ENCODE measurements at places on chromosomes 3 and 15.
A peak's percentile ranks its signal among the peaks of the same experiment; 100 is the strongest.

GRCh38 chr15:43872416-43873020 lies 45.7 kb downstream of the WDR76 start:
- no peak for DNase-seq

DNA sequence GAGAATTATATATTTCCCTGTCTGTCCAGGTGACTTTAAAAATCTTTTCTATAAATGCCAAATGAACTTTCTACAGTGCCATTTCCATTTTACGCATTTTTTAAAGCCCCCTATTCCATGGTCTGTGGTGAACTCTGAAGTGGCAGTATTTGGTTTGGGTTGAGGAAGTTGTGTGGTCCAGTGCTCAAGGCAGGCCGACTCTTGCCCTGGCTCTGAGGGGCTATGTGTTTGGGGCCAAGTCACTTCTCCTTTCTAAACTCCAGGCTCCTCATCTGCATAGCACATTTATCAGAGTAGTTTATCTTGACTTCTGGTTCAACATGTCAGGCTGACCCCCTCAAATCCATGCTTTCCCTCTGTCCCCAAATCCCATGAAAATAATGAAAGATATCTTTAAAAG lies 14.1 kb downstream of the TTC21A start:
- DNase-seq: no peak

DNA sequence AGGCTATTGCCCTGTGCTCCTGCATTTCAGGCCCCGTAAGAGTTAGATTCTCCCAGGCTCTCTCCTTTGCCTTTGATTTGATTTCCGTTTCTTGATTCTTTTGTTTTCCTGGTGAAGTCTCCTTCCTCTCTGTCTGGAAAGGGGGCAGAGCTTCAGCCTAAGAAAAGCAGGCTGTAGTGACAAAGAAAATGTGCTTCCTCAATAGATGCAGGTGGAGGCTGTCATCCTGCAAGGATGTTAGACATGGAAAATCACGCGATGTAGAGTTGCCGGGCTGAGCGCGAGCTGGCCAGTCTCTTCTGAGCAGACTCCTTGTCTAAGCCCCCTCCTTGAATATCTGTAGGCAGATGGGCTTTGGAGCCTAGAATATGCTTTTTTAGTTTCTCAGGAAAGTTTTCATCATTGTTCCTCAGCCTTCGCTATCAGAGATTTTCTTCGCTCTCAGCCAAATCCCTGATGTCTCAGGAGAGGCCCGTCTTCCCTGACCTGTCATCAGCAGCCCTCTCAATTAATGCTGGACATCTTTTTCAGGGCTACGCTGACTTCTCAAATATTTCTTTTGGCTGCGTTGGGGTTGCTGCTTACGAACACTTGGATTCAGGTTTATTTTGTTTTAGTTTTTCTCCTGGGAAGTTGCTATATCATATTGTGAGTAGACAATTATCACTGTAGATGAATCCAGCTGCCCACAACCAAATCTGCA lies 163.6 kb downstream of the ITPR1 start:
- DNase-seq: no peak

GRCh38 chr3:112302881-112303763 lies 9.1 kb upstream of the SLC9C1 start:
- DNase-seq: no peak

DNA sequence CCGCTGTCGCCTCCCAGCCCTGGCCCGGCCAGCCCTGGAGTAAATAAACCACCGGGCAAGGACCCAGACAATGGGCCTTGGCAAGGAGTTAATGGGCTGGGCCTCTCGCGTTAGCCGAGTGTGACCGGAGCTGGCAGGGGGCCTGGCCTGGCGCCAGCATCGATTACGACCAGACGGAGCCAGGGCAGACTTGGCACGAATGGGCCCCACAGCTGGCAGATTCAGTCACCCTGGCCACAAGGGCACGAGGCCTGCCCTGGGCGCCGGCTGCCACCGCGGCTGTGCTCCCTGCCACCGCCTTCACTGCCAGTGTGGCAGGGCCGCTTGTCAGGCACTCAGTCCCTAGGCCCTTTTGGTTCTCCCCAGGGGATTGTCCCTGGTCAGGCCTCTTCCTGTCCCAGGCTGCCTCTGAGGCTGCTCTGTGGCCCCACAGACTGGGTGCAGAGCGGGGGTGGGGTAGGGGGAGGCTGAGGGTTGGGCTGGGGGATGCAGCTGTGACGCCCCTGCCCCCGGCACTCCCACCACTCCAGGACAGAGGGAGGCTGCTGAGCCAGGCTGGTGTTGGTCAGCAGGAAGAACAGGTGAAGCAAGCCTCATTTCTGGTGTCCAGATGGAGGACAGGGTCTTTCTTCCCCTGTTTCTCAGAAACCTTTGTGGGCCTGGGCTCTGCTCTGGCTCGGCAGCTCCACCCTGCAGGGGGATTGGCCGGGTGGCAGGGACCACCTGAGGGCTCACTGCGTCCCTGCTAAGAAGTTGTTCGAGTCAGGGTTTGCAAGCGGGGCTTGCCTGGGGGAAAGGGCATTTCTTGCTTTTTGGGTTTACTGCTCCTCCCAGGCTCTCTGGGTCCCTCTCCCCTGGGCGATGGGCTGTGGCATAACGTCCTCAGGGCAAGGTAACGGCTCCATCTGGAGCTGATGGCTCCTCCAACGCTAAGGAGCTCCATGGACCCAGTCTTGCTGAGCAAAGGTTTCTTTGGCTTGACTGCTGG lies 30.5 kb upstream of the SRP14 start:
- peak; percentile 93 for DNase-seq

DNA sequence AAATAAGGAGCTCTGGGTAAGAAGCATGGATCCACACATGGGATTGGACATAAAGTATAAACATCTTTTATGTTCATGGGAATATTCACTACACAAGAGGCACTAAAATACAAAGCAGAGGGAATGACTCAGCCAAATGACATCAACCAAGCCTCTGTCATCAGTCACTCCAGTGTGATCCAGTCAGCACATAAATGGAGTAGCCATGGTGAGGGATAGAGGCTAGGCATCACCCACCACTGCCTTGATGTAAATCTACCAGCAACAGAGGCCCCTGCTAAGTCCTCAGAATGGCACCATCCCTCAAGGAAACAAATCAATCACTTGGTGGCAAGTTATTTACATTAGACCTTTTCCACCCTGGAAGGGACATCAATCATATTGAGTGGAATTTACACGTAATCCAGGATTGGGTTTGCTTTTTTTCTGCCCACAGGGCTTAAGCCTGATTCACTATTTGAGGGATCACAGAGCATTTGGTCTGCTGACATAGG lies 27.2 kb downstream of the VEPH1 start:
- DNase-seq: no peak

- DNase-seq: no peak
These were observed 654.6 kb downstream of the MECOM start for GRCh38 chr3:169008776-169009358.

DNA sequence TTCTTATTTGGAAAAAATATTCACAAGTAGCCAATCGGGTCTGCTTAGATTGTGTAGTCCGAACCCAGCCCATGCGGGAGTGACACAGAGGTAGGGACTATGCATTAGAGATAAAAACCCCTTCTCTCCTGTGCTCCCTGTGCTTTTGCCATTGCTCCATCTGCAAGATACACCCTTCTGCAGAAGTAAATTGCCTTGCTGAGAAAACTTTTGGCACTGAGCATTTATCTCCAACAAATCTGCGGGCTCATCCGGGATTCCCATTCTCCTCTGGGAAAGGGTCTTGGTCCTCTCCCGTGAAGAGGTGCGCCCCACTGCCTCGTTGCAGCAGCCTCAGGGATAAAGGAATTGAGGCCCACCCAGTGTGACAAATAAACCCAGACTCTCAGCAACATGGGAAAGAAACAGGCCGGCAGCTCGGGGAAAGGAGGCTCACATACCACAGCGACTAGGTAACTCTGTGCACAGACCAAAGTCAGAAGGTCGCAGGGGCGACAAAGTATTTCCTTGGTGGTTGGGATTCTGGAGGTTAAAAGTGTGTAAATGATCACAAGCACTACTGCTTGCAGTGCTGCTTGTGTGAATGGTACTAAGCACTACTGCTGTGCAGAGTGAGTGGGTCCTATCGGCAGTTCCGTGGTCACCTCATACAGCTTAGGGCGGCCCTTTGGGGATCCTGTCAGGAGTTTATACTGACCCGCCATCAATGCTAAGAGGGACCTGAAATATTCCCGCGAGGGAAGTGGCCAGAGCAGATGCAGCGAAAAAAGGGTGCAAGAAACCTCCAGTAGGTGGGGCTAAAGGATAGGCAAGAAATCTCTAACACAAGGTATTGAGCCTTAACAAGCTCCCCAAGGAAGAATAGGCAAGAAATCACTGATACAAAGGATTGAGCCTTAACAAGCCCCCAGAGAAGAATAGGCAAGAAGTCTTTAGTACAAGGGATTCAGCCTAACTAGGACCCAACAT lies 54.3 kb downstream of the GSK3B start:
- no peak for DNase-seq

DNA sequence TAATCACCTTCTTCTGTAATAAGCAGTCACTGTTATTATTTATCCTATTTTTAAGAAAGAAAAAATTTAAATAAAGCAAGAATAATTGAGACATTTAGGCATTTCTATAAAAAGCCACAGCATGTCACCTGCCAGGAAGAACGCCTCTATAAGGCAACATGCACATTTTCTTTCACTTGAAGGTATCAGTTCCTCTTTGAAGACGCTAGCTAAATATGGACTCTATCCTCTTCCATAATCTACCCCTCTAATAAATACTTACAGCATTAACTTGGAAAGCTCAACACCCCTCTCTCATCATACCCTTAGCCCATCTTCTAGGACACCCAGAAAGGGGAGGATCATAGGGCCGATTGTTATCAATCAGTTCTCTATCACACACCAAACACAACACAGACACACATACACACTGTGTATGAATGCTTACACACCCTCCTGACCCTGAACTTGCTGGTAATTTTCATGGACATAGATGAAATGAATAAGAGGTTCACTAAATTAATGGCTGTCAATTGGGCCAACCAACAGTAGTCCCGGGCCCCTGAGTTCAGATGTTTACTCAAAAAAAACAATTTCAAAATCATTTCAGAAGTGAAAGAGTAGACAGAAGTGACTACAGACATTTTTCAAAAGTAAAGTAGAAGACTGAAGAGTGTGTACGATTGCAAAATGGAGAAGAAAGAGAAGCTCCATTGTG lies 102.5 kb downstream of the ZMAT3 start:
- DNase-seq: no peak

- DNase-seq: no peak
These were observed 63.7 kb upstream of the TPRG1 start for GRCh38 chr3:189108067-189108466.

- DNase-seq: no peak
These were observed 5.1 kb downstream of the RNU6-1 start for GRCh38 chr15:67834581-67835296.

GRCh38 chr3:71652781-71653413 lies 69.4 kb upstream of the FOXP1 start:
- peak; percentile 19 for DNase-seq

- no peak for DNase-seq
These were observed 218.3 kb upstream of the LYSMD4 start for GRCh38 chr15:99951511-99951910.

DNA sequence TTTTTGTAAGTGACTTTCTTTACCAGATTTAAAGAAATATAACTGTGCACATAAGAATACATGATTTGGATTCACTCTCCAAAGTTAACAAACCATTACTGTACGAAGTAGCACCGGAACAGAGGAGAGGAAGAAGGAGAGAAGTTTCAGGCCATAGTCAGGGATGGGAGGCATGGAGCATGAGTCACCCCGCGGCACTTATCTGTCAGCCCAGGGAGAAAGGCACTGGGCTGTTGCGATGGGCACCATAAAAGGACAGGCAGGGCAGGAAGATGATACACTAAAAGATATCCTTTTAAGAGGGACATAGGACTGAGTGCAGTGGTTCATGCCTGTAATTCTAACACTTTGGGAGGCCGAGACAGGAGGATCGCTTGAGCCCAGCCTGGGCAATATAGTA lies 37.0 kb downstream of the TTC23 start:
- DNase-seq: no peak
